SHP77 treated with DMSO at 0.1 percent for 48 hours (cell line): ENCODE measurements at places on chromosomes 16 and 17.

- DNase-seq = no peak
Measured at GRCh38 chr16:48538746-48539484, 71.1 kb downstream of the N4BP1 start.

GRCh38 chr17:33138627-33139026 is 147.0 kb downstream of the SPACA3 start:
- no peak for DNase-seq

DNA sequence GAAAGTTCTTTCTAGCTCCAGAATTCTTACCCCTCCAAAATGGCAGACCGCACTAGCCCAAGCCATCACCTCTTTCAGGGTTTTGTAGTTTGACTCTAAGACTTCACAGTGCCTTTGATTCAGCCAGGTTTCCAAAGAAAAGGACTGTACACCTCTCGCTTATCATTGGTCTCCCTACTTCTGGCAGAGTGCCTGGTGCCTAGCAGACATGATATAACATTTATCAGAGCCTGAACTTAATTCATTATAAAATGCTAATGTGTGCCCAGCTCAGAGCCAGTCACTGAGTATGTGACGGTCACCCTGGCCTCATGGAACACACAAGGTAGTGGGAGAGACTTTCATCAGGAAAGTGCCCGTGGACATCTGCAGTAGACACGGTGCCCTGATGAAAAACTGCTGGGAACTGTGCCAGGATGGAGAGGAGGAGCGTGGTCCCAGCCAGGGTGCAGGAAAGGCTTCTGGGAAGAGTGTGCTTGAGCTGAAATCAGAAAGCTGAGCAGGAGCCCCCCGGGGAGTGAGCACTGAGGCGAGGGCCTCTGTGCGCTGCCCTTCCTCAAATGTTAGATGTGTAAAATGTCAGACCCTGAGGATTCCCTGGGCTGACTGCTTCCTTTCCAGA is 34.3 kb upstream of the LGALS9 start:
- DNase-seq = no peak

GRCh38 chr17:34401165-34401564 is 38.1 kb upstream of the CCL1 start:
- no peak for DNase-seq

DNA sequence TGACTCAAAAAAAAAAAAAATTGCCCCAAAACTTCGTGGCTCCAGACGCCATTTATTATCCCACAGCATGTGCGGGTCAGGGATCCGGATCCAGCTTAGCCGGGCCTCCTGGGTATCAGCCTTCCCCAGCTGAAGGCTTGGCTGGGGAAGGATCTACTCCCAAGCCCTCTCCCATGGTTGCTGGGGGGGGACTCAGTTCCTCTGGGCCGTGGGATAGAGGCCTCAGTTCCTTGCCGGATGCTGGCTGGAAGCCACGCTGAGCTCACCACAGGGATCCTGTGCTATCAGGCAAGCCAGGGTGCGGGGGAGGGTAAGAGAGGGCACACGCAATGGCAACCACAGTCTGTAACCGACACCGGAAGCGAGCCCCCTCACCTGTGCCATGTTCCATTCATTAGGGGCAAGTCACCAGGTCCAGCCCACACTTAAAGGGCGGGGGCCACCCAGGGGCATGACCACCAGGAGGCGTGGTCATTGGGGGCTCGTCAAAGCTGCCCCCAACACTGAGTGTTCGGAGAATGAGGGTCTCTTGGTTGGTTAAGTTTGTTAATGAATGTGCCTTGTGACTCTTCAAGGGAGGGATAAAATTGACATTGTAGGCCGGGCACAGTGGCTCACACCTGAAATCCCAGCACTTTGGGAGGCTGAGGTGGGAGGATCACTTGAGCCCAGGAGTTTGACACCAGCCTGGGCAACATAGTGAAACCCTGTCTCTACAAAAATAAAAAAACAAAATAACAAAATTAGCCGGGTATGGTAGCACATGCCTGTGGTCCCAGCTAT is 210.0 kb upstream of the GSE1 start:
- DNase-seq = no peak

GRCh38 chr17:75163074-75163473 is 8.8 kb upstream of the JPT1 start:
- no peak for DNase-seq
